Progenitor cell of endocrine pancreas (in vitro differentiated cells): ENCODE measurements at places on chromosomes 12 and 14. TPM values are rescaled to one million over a fixed set of nuclear protein-coding genes. Genes with fewer than 3 reads are reported as not detected.

Gene RPGRIP1
- total RNA-seq = 0.19 and 0.58 TPM in 2 replicates

Gene PTPRB
- 0.38 and 0.55 TPM in 2 replicates for total RNA-seq

Gene POTEM
- not detected in 2 replicates for total RNA-seq

Gene WNT5B
- 8.9 and 10.1 TPM in 2 replicates for total RNA-seq

Gene IGF1
- 0.57 and 1.6 TPM in 2 replicates for total RNA-seq

Gene CCDC38
- not detected in 2 replicates for total RNA-seq

Gene RASAL1
- total RNA-seq = 0.36 and 0.46 TPM in 2 replicates

Gene SLCO1B1
- total RNA-seq = 0.17 and 0.69 TPM in 2 replicates

Gene KERA
- not detected in 2 replicates for total RNA-seq

Gene DICER1
- total RNA-seq = 118 and 127 TPM in 2 replicates

Gene CLEC4D
- total RNA-seq = 0.14 TPM in 1 of 2 replicates, not detected in the other

Gene INTS13
- 36.3 and 36.9 TPM in 2 replicates for total RNA-seq

Gene FCF1
- total RNA-seq = 48.8 and 51.3 TPM in 2 replicates

Gene EIF2S3B
- 1.8 and 2.4 TPM in 2 replicates for total RNA-seq

Gene HRK
- 5.5 and 6.9 TPM in 2 replicates for total RNA-seq

Gene WNT1
- total RNA-seq = not detected in 2 replicates

Gene TAS2R14
- total RNA-seq = 5.7 and 6.1 TPM in 2 replicates

Gene PLEKHD1
- 1.5 and 2.0 TPM in 2 replicates for total RNA-seq

Gene PAPLN
- total RNA-seq = 2.0 and 2.7 TPM in 2 replicates

Gene TMEM253
- 1.1 and 1.4 TPM in 2 replicates for total RNA-seq

Gene CNTN1
- total RNA-seq = 3.1 and 3.6 TPM in 2 replicates

Gene PMEL
- 3.7 and 6.3 TPM in 2 replicates for total RNA-seq

Gene FGD4
- total RNA-seq = 83.8 and 85.6 TPM in 2 replicates

Gene PLA2G1B
- total RNA-seq = 0.60 TPM in 1 of 2 replicates, not detected in the other

Gene PLBD1
- total RNA-seq = 26.1 and 28.3 TPM in 2 replicates

Gene B4GALNT3
- total RNA-seq = 58.3 and 67.0 TPM in 2 replicates

Gene CKAP4
- total RNA-seq = 102 and 107 TPM in 2 replicates

Gene MTA1
- 227 and 238 TPM in 2 replicates for total RNA-seq

Gene CCND2
- 463 and 471 TPM in 2 replicates for total RNA-seq

Gene MFAP5
- total RNA-seq = not detected in 2 replicates

Gene TAMALIN
- 12.5 and 15.5 TPM in 2 replicates for total RNA-seq

Gene KANSL2
- 49.5 and 54.4 TPM in 2 replicates for total RNA-seq

Gene LRRC43
- total RNA-seq = 5.4 and 5.5 TPM in 2 replicates

Gene MDGA2
- total RNA-seq = 0.19 and 0.55 TPM in 2 replicates

Gene SELPLG
- not detected in 2 replicates for total RNA-seq

Gene SYCP3
- not detected in 2 replicates for total RNA-seq

Gene SHMT2
- 162 and 165 TPM in 2 replicates for total RNA-seq
